Activated T-cell treated with anti-CD3 and anti-CD28 coated beads, Interleukin-2, amount 50 U/mL, for 24 hours (primary cell): ENCODE measurements at places on chromosomes 3 and 15.
A peak's percentile ranks its signal among the peaks of the same experiment; 100 is the strongest.

DNA sequence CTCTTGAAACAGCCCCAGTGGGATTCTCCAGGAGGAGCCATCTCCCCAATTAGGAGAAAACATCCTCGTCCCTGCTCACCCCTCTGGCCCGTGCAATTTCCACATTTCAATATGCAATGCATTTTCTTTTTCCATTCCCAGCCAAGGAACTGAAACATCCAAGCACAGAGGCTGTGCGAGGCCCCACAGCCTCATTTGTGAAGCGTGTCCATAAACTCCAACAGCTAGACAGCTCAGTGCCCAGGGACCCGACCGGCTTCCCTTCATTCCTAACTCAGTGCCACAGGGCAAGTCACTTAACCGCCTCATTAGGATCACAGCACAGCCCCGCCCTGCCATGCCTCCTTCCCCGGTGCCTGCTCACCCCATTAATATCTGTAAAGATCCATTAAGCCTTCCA is 204.2 kb upstream of the IGF1R start:
- H3K27ac ChIP-seq: no peak overlapping the region
- H3K27me3 ChIP-seq: peaks cover 13% of the 10 kb centered on the region
- peaks cover 4% of the 10 kb centered on the region for H3K4me1 ChIP-seq
- H3K36me3 ChIP-seq: no peaks in the 10 kb centered on the region

DNA sequence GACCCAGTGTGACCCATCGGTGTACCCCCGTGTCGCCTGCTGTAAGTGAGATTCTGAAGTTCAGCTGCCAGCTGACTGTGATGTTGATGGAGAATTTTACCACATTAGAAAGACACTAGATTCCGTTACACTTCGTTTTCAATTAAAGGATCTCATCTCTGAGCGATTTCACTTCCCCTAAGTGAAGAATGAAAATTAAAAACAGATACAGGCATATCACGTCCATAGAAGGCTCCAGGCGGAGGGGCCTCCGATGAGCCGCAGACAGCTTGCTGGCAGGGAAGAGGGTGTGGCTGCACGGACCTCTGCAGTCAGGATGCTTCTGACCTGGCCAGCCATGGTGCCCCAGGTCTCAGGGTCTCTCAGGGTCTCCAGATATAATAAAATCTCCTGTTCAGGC is 6.6 kb upstream of the CPN2 start:
- DNase-seq: no peak
- no peak overlapping the region for H3K4me3 ChIP-seq
- H3K27me3 ChIP-seq: no peaks in the 10 kb centered on the region
- H3K27ac ChIP-seq: no peak overlapping the region
- H3K36me3 ChIP-seq: no peaks in the 10 kb centered on the region

DNA sequence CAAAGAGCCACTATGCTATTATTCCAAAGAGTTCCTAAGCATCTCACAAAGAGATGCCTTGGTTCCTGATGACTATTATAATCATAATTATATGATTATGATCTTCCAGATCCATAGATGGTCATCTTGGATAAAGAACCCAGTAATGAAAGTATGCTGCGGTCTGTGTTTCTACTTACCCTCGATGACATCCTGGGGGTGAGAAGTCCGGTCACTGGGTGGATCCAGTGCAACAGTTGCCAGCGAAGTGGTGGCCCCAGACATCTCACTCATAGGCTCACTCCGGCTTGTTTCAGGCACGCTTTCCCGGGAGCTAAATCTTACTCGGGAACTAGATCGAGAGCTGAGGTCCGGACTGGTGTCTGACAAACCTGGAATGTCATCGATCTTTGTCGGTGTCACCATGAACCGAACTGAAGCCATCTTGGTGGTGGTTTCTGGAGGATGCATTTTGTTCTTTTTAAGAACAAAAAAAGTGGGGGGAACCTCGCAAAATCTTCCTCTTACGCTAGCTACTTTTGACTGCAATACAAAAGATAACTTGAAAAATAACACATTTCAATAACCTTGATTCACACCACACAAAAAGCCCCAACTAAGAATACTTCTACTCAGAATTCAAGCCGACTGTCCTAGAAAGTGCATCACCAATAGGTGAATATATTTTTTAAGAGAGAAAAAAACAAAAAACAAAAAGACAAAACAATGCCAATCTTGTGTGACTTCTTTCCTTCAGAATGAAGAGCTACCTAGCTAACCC is 1.2 kb downstream of the SLC12A6 start:
- no peaks in the 10 kb centered on the region for H3K27me3 ChIP-seq
- H3K27ac ChIP-seq: peak overlapping the region; percentile 94

DNA sequence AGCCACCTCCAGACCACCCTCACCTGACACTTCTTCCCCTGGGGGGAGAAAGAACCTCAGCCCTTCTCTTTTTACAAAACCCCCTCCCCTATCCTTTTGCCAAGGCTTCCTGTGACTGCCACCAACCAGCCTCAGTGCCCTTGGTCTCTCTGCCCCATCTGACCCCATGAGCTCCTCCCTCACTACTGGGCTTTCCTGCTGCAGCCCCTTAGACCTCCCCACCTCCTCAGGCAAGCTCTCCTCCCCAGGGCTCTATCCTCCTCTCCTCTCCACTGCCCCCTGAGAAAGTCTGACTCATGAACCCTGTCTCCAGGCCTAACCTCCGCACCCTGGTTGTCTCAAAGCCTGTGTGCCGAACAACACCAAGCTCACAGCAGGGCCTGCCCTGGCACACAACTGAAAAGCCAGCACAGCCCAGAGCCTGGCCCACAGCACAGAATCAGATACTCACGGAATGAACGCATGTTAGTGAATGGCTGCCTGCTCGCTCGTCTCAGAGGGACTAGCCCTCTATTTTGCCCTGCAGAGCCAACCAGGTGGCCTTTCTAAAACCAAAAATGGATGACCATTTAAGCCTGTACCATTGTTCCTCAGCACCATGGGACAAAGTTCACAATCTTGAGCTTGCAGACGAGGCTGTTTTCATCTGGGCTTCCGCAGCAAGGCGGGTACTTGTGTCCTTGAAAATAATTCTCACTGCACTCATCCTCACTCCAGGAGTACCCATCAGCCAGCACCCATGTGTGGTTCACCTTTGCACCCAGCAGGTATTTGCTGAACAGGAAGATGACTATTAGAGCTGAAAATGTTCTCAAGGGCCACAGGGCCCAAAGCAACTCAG is 1.7 kb downstream of the CHDH start:
- H3K27ac ChIP-seq: no peak overlapping the region
- H3K27me3 ChIP-seq: peaks cover 63% of the 10 kb centered on the region
- no peak for DNase-seq
- no peaks in the 10 kb centered on the region for H3K36me3 ChIP-seq
- no peak overlapping the region for H3K4me3 ChIP-seq

GRCh38 chr3:162670181-162670580 is 1173.6 kb downstream of the OTOL1 start:
- no peaks in the 10 kb centered on the region for H3K27me3 ChIP-seq
- no peaks in the 10 kb centered on the region for H3K4me1 ChIP-seq
- H3K4me3 ChIP-seq: no peak overlapping the region
- no peaks in the 10 kb centered on the region for H3K36me3 ChIP-seq

- H3K27ac ChIP-seq: no peak overlapping the region
- no peaks in the 10 kb centered on the region for H3K36me3 ChIP-seq
- no peaks in the 10 kb centered on the region for H3K4me1 ChIP-seq
These were observed 144.7 kb upstream of the TTC14 start for GRCh38 chr3:180457225-180457624.

DNA sequence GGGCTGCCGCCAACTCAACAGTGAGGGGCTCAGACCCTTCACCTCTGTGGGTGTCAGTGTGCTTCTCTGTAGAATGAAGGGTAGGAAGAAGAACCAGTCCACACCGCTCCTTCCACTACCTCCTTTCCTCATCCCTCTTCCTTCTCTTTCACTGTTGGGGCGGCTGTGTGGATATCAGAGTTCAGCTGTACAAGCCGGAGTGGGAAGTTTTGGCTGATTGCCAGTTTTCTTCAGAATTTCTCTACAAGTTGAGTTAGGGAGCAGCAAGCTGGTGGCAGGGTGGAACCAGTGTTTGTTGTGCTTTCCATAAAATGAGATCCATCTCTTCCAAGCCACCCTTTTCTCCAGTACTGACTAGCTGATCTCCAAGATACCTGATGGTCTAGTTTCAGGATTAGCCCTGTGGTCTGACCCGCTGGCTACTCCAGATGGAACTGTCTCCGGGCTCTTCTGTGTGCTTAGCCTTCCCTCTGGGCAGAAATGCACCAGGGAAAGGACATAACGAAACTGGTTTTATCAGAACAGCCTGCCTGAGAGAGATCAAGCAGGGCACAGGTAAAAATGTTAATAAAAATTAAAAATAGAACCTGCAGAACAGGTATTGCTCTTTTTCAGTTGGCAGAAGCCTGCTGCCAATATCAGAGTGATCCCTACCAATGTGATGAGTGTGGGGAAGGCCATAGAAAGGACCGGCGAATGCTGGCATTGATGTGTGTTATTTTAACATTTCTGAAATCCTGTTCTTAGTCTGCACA is 169.9 kb upstream of the TSC22D2 start:
- no peak overlapping the region for H3K27ac ChIP-seq
- no peak overlapping the region for H3K4me3 ChIP-seq
- H3K27me3 ChIP-seq: peaks cover 9% of the 10 kb centered on the region
- no peaks in the 10 kb centered on the region for H3K36me3 ChIP-seq
- DNase-seq: no peak

DNA sequence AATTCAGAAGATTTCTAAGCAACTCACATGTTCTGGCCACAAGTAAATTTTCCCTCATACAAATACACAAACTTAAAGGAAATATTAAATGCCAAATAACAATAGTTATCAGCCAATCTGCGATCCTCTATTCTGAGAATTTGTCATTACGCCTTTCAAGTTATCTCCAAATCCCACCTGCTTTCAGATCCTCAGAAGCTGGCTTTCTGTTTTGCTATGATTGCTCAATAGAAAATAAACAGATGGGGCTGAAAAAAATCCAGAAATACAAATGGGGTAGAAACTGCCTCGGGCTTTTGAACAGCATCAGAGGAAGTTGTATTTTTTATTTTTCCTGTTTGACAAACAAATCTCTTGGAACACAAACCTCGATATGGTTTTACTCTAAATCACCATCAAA is 74.0 kb upstream of the CNTN4 start:
- H3K27me3 ChIP-seq: no peaks in the 10 kb centered on the region
- H3K27ac ChIP-seq: no peak overlapping the region
- DNase-seq: no peak
- H3K4me1 ChIP-seq: no peaks in the 10 kb centered on the region
